Stimulated activated CD4-positive, alpha-beta T cell treated with anti-CD3 and anti-CD28 coated beads, TNF-alpha, amount 100 ng/mL, for 48 hours (primary cell): ENCODE measurements at places on chromosomes 2 and 18.
A peak's percentile ranks its signal among the peaks of the same experiment; 100 is the strongest.

DNA sequence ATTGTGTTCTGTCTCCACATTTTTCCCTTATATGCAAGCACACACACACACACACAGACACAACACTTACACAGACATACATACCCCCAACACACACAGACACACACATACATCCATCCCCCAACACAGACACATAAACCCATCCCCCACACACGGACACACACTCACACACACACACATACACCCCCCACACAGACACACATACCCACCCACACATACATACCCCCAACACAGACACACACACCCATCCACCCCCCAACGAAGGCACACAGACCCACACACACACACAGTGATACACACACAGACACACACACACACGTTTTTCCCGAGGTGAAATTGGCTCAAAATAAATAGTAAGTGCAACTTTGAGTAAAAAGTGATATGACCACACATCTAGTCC lies 41.6 kb upstream of the CUL3 start:
- DNase-seq, result no peak

- DNase-seq, result no peak
Observed at GRCh38 chr2:100182494-100183361, 40.3 kb upstream of the AFF3 start.

GRCh38 chr2:215361211-215361875 lies 49.5 kb downstream of the ATIC start:
- no peak for DNase-seq

DNA sequence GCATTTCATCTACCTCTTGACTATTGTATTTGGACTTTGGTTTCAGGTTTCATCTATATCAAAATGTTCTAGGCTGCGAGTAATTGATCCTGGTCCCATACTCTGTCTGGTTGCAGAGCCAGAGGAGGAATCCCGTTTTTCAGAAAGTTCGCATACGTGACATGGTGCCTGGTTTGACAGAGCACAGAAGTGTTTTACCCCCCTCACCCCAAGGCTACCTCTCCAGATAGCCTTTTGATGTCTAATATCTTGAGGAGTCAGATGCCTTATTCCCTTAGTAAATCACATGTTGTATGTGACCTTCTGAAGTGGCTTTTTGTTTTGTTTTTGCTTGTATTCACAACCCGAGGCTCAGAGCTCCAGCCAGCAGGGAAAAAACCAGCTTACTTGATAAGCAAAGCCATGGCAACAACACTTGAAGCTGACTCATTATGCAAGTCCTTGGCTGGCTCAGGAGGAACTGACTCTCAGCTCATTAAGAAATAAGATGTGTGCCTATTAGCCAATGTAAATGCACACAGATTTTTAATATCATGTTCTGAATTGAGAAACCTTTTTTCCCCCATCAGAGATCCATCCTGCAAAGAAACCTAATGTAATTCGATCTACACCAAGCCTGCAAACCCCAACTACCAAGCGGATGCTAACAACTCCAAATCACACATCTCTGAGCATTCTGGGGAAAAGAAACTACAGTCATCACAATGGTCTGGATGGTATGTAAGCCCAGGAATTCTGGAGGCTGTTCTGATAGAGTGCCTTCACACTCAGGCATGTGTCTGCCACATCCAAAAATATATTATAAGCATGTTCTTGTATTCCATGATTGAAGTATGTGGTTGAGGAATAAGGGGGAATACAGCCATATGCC lies 41.4 kb downstream of the OXER1 start:
- peak; percentile 4 for DNase-seq

- DNase-seq, result no peak
Observed at GRCh38 chr2:71505086-71505769, 51.9 kb downstream of the DYSF start.

DNA sequence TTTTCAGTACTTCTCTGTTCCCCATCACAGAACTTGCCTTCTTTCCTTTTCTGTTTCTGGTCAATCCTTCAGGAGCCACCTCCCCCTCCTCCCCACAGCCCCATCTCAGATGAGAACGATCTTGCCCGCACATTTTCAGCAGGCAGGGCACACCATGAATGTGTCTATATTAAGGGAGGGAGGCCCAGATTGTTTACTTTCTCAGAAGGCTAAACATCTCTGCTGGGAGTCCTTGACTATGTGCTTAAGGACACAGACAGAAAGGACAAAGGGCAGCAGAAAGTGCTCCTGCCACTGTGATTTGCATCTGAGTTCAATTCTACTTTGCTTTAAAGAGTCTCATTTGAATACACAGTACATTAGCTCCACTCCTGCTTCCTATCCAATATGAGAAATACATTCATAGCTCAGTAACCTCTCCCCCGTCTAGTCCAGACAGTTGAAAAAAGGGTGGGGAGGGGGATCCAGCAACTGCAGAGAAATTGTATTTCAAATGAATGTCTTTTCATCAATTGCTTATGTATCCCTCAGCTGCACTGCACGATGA lies 175.0 kb upstream of the PARD3B start:
- no peak for DNase-seq

DNA sequence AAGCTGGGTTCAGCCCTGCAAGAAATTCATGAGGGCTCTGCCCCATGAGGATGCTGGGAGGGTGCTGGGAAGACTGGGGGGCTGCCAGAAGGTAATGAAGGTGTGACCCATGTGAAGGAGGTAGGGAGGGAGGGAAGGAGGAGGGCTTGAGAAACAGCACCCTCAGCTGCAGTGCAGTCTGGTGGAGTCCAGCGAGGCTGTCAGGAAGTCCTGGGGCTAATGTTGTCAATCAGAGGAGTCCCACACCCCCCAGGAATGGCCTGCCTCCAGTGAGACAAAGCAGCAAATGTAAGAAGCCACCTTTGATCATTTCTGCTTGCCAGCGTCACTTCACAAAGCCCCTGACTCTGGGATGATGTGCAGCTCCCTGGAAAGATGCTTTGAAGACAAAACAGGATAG lies 248.4 kb downstream of the SH3BP4 start:
- DNase-seq, result no peak

- DNase-seq, result no peak
Observed at GRCh38 chr18:6158958-6159357, 255.8 kb downstream of the L3MBTL4 start.

GRCh38 chr2:128511731-128512378 lies 193.2 kb upstream of the HS6ST1 start:
- DNase-seq, result no peak

GRCh38 chr2:60546756-60547420 lies 6.6 kb downstream of the BCL11A start:
- no peak for DNase-seq

GRCh38 chr18:2091937-2092336 lies 479.4 kb downstream of the METTL4 start:
- DNase-seq, result no peak

DNA sequence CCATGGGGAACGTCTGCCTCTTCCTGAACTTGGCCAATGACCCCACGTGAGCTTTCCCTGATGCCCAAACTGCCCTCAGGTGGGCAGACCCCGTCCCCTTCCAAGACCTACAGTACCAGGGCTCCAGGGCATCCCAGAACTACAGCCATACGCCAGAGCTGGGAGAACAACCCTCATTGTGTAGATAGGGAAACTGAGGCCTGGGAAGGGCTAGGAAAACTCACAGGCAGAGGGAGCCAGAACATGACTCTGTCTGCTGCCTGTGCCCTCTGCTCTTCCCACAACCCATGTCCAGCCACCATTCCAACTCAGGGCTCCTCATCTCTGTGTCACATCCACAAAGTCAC lies 16.8 kb upstream of the ANKRD53 start:
- no peak for DNase-seq

GRCh38 chr2:3127710-3128109 lies 249.9 kb downstream of the EIPR1 start:
- DNase-seq, result no peak

- DNase-seq, result no peak
Observed at GRCh38 chr2:159758239-159758638, 39.8 kb downstream of the CD302 start.

GRCh38 chr2:112942654-112943002 lies 31.7 kb downstream of the IL37 start:
- no peak for DNase-seq

DNA sequence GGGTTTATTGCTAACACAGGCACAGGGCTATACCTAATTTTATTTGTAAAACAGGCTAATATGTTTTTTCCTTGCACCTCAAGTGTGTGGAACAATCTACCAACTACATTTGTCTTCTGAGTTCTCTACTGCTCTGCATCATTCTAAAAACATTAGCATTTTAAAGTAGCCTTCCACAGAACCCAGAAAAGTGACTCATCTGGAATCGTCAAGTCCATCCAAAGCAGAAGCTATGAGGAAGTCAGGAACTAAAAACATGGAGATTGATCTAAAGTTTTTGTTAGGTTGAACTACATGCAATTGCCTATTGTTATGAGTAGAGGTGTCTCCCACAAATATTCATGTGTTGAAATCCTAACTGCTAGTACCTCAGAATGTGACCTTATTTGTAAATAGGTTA lies 70.9 kb downstream of the SUCLG1 start:
- no peak for DNase-seq

GRCh38 chr2:228417526-228417925 lies 236.0 kb upstream of the SPHKAP start:
- DNase-seq, result no peak

- no peak for DNase-seq
Observed at GRCh38 chr2:128187032-128187654, 96.1 kb downstream of the UGGT1 start.

GRCh38 chr2:1173528-1173927 lies 222.9 kb downstream of the SNTG2 start:
- DNase-seq, result no peak

DNA sequence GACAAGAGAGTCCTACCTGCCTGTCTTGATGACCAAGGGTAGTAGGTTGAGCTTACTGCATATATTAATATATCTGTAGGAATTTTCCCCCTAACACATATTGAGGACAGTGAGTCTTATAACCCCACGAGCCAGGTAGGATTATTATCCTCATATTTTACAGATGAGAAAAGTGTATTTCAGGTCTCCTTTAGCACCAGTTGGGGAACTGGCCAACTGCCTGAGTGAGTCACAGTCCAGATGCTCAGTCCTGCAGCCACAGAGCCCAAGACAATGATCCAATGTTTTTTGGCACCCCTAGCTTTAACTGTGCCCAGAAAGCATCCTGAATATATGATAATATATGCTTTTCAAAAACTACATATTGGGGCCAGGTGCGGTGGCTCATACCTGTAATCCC lies 30.8 kb upstream of the GLS start:
- no peak for DNase-seq

DNA sequence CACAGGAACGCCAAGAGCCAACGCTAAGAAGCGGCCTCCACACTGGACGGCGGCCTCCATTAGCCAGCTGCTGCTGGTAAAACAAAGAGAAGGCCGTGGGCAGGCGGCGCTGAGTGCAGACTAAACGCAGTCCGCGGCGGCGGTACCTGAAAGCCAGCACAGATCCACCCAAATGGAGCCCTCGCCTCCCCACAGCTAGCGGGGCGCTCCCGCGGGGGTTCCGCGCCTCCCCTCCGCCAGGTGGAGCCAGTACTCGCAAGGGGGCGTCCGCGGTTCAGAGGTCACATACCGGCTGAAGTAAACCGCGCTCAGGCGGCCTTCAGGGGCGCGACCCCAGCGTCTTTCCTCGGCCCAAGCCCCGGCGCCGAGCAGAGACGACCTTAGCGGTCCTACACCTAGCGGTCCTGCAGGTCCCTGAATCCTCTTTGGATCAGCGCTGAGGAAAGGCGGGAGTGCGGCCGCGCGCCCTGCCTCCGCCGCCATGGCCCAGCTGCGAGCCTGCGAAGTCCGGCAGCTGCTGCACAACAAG lies 293.1 kb upstream of the ERBB4 start:
- DNase-seq, result no peak

- no peak for DNase-seq
Observed at GRCh38 chr2:206482633-206483032, 39.3 kb downstream of the ADAM23 start.

- no peak for DNase-seq
Observed at GRCh38 chr2:182650704-182651103, 65.4 kb upstream of the DNAJC10 start.
